ENCODE measurements at places on chromosomes 1 and 21.
A peak's percentile ranks its signal among the peaks of the same experiment; 100 is the strongest.

- no peak for DNase-seq
Observed at GRCh38 chr1:225468270-225469020, 40.6 kb upstream of the LBR start.

GRCh38 chr1:12326986-12327385 is 97.2 kb downstream of the VPS13D start:
- DNase-seq, result no peak

- no peak for DNase-seq
Observed at GRCh38 chr21:45537111-45537745, 5.0 kb downstream of the SLC19A1 start.

DNA sequence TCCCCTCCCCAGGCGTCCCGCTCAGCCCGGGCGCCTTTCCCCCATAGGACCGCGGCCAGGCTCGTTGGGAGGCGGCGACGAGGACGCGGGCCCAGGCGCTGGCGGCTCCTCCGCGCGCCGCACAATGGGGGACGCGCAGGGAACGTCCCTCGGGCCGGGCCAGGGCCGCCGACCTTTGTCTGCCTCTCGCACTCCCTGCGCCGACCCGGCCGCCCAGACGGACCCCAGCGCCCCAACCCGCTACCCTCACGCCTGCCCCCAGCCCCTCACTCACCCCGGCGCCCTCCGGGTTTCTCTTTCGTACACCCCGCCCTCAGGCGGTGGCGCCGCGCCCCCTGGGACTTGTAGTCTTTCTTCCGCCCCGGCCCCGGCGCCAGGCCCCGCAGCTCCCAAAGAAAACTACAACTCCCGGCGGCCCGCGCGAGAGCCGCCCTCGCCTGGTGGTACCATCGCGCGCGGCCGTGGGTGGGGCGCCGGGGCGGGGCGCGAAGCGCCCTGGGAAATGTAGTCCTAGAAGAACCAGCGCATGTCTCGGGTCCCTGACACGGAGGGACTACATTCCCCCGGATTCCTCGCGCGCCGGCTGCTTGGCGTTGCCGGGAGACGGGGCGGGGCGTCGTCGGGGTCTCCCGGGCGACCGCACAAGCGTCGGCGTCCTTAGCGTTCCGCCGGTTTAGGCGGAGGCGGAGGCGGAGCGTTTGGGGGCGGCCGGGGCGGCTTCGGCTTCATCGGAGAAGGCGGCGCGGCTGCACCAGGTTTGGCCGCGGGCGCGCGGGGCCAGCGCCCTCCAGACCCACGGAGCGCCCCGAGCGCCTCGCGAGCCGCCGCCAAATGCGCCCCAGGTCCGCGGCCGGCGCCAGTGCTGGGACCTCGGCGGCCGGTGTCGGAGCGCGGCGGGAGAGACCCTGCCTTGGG is at the start of gene C1orf159:
Gene C1orf159, minus strand, starts transcription at position 304 of the 915 bp plus-strand sequence. CDS start 24,546 bp downstream, outside the sequence.
- peak; percentile 93 for DNase-seq

GRCh38 chr1:29218223-29218622 is 12.5 kb downstream of the MECR start:
- DNase-seq, result no peak

GRCh38 chr1:56515898-56516538 is 63.3 kb downstream of the PLPP3 start:
- no peak for DNase-seq

DNA sequence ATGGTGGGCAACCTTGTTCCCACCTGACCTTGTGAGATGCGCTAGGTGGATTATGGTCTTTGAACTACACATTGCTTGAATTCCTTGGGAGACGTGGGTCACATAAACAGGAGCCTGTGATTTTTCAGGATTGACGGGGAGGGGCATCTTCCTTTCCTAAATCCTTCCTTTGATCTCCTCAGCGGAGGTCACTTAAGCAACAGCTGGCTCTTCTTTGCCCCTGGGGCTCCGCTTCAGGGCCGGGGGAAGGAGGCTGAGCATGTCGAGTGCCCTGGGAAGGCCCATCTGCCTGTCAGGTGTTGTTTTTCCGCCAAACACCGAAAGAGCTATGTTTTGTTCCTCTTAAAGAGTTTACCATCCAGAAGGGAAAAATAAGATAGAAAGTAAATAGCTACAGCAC is 40.6 kb downstream of the KIF26B start:
- no peak for DNase-seq

DNA sequence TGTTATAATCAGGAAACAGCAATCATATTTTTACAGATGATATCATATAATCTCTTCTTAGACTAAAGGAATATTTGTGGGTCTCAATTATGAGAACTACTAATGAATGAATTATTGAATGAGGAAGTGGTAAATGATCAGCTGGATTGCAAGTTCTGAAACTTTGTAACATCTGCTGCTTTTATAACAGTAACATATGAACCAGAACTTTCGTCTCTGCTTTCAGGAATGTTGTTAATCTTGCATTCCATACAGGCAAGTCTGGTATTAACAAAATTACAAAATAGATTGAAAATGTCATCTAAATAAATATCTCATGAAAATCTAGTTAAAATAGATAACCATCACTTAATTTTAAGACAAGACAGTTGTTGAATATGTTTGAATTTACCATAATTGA is 110.5 kb upstream of the COL11A1 start:
- no peak for DNase-seq

DNA sequence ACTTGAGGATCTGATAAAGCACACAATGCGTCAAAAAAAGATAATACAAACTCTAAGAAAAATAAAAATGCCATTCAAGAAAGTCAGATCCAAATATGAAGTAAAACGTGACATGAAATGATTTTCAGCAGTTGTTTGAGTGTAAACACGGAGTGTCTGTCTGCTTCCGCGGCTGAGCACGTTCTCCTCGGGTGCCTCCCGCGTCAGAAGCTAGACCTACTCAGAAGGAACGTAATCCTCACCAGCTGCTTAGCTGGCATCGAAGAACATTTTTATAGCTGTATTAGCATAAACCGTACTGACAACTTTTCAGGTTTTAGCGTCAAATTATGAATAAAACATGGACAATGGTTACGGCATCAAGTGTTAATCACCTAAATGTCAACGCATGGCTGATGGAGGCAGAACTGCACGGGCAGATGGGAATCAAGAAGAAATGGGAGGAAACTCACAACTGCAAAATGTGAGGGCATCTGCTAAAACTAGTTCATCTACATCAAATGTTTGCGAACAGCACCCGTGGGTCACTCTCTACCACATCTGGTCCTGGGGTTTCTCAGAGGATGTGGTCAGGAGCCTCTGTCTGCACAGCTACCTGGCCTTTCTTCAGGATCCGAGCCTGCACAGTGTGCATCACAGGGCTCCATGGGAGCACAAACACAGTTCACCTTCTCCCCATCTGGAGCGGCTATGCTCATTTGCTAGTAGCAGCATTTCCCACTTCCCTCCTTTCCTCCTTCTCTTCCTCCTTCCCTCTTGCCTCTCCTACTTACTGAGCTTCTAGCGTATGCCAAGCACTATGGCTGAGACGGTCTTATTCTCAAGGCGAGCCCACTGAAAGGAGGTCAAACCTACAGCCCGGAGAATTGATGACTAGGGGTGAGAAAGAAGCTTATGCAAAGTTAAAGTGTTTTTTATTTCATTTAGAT is 40.0 kb downstream of the RCAN1 start:
- no peak for DNase-seq

DNA sequence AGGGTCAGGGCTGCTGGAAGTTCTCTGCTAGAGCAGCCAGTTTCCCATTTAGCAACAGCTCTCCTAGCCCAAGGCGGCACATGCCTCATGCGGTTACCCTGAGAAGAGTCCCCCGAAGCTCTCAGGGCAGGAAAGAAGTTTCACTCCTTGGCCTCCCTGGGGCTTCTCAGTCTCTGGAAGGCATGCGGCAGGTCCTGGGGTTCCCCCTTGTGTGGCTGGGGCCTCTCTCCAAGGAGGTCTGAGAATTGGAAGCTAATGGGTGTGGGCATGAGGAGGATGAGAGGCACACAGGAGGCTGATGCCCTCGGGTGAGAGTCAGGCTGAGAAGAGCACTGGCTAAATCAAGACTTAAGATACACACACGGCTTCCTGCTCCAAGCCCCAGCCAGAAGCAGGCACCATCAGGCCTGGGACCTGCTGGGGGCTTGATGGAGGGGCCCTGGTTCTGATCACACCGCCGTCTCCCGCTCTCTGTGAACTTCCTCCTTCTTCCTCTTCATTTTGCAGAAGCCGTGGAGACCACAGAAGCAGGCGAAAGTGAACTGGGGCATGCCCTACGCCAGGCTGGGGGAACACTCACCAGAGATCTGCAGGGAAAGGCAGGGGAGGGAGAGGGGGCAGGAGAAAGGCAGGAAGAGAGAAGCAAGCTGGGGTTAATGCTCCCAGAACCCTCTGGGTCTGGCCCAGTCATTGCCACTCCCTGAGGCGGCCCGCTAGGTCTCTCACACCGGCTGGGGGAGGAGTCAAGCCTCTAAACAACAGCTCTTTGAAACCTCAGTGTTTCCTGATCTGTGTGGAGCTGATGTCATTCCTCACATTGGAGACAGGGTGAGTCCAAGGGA is 15.1 kb downstream of the BLACAT1 start:
- no peak for DNase-seq

GRCh38 chr1:109838838-109839240 is 71.8 kb upstream of the CSF1 start:
- no peak for DNase-seq

DNA sequence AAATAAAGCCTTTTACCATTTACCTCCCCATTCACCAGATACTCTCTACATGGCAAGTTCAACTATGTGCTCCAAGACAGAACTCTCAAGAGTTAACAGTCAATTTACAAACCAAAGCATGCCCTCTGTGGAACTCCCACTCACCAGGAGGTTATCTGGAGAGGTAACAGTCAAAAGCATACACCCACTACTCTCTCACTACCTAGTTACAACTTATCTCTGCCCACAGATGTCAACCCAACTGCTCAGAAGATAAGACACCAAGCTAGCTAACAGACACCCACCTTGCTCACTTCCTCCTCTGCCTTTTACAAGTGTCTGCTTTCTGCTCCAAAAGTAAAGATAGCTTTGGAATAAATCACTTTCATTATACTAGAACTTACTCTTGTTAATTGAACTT is 131.0 kb downstream of the TRIM33 start:
- no peak for DNase-seq

DNA sequence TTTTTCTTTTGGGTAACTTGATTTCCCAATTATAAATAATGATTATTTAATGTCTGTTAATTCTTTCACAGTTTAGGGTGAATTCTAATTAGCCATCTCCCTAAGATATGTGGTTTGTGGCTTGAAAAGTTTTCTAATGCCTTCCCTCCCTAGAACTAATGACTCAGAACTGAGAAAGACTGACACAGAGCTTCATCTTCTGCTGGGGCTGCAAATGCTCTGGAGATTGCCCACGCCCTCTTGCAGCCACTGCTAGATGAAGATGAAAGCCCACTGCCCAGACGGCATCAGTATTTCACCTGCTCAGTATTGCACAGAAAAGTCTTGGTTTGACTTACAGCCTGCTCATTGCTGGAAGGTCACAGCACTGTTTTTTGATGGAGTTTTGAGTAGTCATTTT is 101.5 kb downstream of the ST6GALNAC3 start:
- DNase-seq, result no peak

DNA sequence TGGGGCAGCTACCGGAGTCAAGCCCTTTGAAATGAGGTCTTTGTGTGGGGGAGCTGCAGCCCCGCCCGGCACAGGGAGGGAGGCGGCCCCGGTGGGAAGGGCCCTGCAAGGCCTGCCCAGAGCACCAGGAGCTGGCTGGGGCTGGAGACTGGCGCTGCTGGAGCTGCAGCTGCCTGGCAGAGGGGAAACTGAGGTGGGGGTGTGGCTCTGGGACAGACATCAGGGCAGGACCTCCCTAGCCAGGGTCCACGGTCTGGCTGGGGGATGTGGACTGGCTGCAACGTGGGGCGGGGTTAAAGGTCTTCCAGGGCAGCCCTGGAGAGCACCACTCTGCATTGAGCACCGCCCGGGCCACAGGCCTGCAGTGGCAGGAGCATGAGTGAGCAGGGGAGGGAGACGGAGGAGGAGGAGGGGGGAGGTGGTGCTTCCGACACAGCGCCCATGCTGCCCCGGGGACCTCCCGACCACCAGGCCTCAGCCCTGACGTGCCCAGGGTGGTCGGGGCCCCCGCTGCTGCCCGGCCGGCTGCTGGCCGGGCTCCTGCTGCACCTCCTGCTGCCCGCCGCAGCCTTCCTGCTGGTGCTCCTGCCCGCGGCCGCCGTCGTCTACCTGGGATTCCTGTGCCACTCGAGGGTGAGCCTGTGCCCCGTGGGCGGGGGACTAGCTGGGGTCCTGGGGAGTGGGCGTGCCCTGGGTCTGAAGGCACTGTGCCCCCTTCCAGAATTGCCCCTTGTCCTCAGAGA is 4.8 kb upstream of the ANKRD65 start:
- DNase-seq, result no peak

GRCh38 chr1:224219612-224220059 is 36.6 kb downstream of the DEGS1 start:
- no peak for DNase-seq

DNA sequence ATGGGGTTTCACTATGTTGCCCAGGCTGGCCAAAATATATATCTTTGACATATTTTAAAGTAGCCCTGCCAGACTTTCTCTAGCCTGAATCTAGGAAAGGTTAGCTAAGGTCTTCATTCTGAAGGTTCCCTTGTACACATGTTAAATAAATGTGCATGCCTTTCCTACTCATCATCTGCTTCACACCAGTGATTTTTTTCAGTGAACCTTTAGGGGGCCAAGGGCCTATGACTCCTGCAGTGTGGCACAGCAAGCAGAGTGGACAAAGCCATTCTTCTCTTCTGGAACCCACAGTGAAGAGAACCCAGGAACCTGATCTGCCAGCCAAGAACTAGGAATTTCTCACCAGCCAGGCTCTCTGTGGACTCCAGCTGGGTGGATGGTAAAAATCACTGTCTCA is 22.9 kb downstream of the CBR1 start:
- DNase-seq, result no peak

GRCh38 chr1:30895382-30895943 is 13.1 kb downstream of the SDC3 start:
- DNase-seq, result no peak

DNA sequence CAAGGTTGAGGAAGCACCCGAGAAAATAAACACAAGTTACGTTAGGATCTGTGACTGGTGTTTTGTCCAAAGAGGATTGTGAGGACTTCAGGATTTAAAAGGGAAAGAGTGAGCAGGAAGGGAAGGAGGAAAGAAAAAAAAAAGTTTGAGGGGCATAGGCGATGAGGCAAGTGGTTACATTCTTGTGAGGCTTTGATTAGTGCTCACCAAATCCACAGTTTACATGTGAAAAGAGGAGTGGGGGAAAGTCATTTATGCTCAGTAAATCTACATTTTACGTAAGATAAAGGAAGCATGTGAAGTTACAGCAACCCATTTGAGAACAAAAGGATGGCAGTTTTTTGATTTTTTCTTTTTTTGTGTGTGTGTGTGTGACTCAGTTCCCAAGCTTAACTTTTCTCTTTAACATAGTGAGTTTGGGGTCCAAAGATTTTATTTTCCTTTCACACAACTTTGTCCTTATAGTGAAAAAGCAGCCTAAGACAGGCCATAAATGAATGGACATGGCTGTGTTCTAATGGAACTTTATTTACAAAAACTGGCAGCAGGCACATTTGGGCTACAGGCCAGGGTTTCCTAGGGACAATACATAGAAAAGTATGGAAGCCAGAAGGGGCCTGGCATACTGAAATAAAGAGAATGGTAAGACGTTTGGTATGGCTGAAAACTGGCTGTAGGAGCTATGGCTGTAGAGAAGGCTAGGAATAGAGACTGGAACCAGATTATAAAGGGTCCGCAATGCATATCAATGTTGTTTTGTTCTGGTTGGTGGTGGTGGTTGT is 121.7 kb downstream of the FGGY start:
- no peak for DNase-seq
